ENCODE measurements at places on chromosomes 2 and 18.

- DNase-seq: no peak
These were observed 143.2 kb downstream of the TPGS2 start for GRCh38 chr18:36685580-36685979.

- DNase-seq: no peak
These were observed 23.2 kb upstream of the CNTNAP5 start for GRCh38 chr2:124001696-124002430.

DNA sequence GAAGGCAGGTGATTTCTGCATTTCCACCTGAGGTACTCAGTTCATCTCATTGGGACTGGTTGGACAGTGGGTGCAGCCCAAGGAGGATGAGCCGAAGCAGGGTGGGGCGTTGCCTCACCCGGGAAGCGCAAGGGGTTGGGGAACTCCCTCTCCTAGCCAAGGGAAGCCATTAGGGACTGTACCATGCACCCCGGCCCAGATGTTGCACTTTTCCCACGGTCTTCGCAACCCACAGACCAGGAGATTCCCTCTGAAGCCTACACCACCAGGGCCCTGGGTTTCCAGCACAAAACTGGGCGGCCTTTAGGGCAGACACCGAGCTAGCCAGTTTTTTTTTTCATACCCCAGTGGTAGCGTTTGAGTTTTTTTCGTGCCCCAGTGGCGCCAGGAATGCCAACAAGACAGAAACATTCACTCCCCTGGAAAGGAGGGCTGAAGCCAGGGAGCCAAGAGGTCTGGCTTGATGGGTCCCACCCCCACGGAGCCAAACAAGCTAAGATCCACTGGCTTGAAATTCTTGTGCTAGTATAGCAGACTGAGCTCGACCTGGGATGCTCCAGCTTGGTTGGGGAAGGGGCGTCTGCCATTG, 75.9 kb upstream of the RANBP2 start:
- DNase-seq: no peak

- DNase-seq: no peak
These were observed 46.6 kb upstream of the RHOB start for GRCh38 chr2:20400306-20400705.

DNA sequence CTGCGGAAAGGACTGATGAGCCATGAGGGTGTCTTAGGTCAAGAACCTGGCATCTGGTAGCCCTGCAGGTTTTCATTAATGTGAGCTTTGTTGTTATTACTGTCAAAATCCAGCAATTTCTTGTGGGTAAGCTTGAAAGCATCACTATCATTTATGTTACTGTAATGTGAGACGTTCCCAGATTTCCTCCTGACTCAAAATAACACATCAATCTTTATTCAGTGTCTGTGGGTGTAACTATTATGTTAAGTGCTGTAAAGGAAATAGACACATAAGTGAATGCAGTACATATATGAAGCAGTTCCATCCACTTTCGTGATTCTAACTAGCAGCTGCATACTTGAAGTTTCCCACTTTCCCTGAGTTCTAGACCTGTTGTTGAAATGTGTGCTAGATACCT, 89.8 kb downstream of the FHOD3 start:
- DNase-seq: no peak

- no peak for DNase-seq
These were observed 2.6 kb downstream of the STK25 start for GRCh38 chr2:241505781-241506201.

DNA sequence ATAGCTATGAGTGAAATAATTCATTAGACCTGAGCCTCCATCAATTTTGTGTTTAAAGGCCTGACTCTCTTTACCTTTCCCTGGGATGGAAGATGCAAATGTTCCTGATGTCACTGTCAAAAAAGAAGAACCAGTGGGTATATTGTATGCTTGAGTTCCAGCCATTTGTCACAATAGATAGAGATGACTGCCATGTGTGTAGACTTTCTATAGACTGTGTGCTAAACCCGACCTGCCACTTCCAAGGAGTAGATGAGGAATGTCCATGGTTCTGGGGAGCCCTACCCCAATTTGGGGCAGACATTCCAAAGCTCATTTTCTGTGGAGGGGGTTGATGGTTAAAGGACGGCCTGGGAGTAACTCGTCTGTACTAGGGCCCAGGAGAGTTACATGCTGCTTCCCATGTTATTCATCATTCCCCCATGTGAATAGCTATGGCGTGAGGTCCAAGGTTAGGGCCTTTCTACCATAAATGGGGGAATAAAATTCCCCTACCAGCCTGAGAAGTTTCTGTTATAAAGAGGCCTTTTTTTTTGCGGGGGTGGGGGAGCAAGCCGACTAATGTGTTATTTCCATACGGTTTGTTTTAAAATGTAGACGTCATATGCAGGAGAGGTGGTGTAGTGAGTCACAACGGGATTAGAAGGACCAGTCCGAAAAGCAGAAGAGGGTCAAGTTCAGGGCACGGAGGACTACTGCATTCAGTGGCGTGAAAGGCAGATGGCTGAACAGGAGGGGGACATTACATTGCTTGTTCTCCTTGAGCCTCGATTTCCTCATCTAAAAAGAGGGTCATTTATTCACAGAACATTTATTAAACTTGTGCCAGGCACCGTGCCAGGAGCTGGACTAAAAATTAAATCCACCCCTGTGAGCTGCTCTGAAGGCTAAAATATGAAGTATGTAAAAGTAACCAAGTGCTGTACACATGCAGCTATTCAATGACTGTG, 24.0 kb downstream of the IL1B start:
- DNase-seq: no peak

- no peak for DNase-seq
These were observed 208.2 kb upstream of the ARL4C start for GRCh38 chr2:234705108-234705507.

DNA sequence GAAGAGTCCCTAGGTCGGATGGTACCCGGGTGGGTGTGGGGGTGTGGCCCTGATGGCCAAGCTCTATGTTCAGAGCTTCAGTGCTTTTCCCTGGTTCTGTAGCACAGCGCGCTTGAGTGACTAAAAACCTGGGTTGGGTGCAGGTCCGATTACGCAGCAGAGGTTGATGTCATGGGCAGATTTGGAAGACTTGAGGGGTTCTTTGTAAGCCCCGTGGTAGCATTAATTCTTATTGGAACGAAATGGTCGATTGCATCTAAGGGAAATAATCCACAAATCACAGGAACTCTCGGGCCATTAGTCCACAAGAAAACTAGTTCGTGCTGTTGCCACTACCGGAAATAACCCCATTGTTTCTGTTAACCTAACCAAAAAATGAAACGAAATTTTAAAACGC, 9.0 kb downstream of the HOXD8 start:
- DNase-seq: no peak

DNA sequence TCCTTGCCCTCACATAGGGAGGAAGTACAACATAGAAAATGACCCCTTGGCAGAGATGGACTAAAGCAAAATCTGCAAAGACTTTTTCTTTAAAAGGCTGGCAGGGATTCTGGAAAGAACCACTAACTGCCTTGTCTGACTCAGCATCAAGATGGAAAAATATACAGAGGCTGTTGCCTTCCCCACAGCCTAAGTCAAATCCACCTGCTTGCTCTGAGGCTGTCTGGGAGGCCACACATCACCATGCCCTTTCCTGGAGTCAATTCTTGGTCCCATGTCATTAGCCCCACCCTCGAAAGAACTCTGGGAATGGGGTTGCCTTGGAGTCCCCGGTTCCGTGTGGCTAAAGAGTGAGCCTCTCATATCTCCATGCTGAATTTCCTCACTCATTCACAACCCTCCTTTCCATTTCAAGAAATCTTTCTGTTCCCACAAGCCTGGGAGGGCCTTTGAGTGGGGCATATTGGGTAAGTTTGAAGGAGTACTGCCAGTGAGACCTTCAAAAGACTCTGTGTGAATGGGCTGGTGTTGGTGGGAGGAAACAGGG, 39.4 kb downstream of the BMP10 start:
- no peak for DNase-seq

- DNase-seq: no peak
These were observed 57.2 kb downstream of the CALCRL start for GRCh38 chr2:187390891-187391290.

GRCh38 chr2:216633616-216634369, 573 bp downstream of the IGFBP2 start:
- no peak for DNase-seq

GRCh38 chr18:39638224-39638623, 2072.6 kb upstream of the CELF4 start:
- DNase-seq: no peak

- DNase-seq: no peak
These were observed 55.2 kb upstream of the FAM136A start for GRCh38 chr2:70356941-70357683.

GRCh38 chr2:121897335-121897970, 142.0 kb downstream of the TSN start:
- DNase-seq: peak; percentile 72

- no peak for DNase-seq
These were observed 174.3 kb downstream of the BCL2 start for GRCh38 chr18:63145166-63145850.

DNA sequence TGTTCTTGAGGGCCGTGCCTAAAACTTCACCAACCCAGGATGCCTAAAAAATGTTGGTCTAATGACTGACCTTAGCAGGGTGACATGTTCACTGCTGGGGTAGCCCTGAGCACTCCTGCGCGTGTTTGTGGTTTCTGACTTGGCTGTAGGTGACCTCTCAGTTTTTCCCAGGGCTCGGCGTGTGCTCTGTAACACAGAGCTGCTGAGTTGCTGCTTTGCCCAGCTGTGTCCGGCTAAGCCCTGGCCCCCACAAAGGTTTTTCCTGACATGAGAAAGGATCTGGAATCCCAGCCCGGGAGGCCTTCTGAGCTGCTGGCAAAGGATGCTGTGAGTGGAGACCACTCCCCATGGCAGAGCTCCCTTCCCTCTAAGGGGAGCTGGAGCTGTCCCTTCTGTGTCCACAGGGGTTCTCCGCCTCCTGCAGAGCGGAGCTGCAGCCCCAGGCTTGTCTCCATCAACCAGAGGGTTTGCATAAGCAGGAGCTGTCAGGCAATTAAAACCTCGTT, 52.7 kb downstream of the CRIM1 start:
- no peak for DNase-seq

GRCh38 chr2:100513650-100514049, 43.4 kb downstream of the NMS start:
- DNase-seq: no peak

DNA sequence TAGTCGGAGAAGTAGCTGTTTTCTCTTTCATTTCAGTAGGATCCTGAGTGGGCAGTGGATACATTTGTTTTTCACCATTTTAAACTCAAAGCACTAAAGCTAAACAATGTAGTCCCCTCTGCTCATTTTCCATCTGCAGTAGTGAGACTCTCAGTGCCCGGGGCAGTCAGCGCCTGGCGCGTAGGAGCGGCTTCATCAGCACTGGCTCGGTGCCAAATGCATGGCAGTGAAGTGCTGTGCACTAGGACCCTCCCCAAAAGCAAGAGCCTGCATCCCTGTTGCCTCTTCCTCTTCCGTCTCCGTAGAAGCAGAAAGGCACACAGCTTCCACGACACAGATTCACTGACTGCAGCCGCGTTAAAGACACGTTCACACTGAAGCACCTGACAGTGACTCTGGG, 19.0 kb upstream of the ESPNL start:
- DNase-seq: no peak

DNA sequence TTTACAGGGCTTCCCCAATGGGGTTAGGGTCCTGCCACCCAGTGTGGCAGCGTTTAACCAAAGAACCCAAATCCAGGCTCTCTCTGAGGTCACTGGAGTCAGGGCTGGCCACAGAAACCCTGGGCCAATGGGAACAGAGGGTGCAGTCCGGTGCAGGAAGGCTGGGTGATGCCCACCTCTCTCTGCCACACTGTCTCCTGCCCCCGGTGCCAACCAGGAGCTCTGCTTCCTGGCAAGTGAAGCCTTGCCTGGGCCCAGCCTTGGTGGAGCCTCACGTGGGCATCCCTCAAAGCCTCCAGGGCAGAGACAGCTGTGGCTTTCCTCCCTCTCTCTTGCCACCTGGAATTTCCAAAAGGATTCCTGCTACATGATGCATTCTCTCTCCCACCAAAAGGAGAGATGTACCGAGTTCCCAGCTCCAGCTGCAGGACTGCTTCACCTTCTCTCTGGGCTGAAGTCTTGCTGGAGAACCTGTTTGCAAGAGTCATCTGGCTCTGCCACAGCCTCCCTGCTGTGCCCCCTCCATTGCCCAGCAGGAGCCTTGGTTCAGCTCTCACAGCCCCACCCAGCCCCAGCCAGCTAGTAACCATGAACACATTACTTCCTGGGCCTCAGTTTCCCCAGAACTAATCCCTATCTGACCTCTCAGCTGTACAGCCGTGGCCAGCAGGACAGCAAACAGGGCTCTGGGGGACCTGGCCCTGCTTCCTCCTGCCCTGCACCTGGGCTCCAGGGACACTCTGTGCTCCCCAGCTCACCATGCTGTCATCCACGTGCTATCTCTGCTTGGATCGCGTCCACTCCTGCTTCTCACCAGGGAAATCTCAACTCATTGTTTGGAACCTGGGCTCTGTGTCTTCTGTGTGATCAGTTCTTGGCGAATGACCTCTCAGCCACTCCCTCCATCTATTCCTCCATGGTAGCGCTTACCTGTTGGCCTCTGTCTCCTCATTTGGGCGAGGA, 43.4 kb downstream of the KCNF1 start:
- no peak for DNase-seq

- no peak for DNase-seq
These were observed 83.7 kb upstream of the UBXN4 start for GRCh38 chr2:135657806-135658582.

DNA sequence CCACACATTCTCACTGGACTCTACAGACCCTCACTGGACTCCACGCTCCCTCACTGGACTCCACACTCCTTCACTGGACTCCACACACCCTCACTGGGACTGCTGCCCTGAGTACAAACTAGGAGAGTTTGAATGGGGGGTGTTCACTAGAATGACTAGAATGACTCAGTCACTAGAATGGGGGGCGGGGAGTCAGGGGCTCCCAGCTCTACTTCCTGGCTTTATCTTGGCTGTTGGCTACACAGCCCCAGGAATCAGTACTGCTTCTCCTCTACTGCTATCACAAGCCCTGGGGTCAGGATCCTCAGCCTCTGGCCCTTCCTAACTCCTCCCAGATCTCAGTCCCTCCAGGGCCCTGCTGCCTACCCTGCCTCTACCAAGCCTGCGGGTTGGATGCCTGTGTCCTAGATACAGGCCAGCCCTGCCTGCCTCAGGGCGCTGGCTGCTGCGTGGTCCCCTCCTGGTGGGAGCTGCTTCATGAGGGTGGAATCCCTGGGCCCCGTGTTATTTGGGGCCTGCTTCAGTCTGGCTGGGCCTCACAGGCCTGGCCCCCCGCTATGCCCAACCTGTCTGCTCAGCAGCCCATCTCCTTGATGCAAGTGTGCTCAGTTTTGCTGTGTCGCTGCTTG, 7.8 kb downstream of the PTMA start:
- no peak for DNase-seq

DNA sequence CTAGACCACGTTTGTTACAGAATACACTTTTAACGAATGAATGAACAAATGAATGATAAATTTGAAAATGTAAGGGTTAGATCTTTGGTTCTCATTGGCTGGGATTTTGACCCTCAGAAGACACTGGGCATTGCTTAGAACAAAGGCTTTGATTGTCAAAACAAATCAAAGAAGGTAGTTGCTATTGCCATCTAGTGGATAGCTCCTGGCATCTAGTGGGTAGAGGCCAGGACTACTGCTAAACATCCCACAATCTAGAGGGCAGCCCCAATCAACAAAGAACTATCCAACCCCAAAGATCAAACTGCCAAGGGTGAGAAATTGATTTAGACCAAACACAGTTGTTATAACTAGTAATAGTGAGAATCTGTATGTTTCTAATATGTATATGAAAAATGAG, 552.3 kb downstream of the KCNJ3 start:
- no peak for DNase-seq

GRCh38 chr2:189673661-189674373, 653 bp upstream of the ANKAR start:
- no peak for DNase-seq

Measured in GM12891 (cell line).